ENCODE measurements at places on chromosomes 3 and 15.
A peak's percentile ranks its signal among the peaks of the same experiment; 100 is the strongest.

GRCh38 chr3:166783206-166783605 lies 596.9 kb downstream of the ZBBX start:
- peak; percentile 11 for DNase-seq

- DNase-seq: no peak
Measured at GRCh38 chr3:112415390-112415789, 82.4 kb downstream of the CD200 start.

DNA sequence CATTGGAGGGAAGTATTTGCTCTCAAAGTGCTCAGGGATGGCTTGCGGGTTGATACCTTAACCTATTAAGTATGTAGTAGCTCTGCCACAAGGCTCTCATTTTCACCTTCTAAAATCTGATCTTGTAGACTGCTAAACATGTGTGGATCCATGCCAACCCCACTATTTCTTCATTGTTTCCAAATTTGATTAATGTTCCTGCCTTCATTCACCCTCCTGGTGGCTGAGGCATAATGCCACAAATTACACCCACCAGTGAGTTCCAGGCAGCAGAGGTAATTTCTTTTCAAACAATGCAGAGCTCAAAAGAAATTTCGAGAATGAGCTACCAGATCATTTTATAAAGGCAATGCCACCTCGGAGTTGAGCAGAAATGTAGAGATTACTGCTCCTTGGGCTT lies 71.0 kb downstream of the EDEM1 start:
- no peak for DNase-seq

DNA sequence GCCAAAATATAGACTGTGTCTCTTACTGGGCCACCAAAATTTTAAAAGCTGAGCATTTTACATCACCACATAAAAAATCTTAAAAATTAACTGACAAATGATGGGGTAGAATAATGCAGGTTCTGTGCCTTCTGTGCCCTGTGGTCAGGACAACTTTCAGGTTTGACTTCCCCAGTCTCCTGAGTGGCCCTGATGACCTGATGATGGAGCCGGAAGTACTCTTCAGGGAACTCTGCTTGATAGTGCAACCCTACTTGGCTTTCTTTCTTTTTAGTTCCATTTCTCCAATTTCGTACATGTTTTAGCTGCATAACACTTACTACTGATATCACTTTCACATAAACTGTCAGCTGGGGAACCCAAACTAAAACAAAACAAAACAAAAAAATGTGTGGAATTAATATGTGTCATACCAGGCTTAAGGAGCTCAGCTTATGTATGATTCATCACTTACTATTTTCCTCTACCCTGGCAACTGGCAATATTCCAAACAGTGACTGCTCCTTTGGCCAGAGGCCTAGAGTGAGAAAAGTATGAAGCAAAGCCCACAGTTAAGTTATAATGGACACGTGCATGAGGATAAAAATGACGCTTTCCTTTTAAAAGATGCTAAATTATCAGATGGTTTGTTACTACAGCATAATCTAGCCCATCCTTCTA lies 194.3 kb downstream of the BCHE start:
- DNase-seq: peak; percentile 87

DNA sequence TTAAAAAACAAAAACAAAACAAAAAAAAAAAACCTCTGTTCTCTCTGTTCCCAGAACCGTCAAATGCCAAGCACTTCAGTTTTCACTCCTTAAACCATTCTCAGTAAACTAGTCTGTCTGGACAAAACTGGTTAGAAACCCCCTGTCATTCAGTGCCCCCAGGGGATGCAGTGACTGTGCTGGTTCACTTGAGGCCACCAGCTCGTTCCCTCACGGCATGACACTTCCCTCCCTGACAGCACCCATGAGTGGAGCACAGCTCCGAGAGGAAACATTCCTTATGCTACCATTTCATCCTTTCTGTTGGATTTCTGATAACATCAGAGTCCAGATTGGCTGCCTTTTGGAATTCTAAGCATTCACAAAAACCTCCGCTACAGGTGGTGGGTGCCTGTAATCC lies 244.0 kb upstream of the TPM1 start:
- no peak for DNase-seq

GRCh38 chr3:169633105-169633504 lies 30.4 kb downstream of the MECOM start:
- no peak for DNase-seq

DNA sequence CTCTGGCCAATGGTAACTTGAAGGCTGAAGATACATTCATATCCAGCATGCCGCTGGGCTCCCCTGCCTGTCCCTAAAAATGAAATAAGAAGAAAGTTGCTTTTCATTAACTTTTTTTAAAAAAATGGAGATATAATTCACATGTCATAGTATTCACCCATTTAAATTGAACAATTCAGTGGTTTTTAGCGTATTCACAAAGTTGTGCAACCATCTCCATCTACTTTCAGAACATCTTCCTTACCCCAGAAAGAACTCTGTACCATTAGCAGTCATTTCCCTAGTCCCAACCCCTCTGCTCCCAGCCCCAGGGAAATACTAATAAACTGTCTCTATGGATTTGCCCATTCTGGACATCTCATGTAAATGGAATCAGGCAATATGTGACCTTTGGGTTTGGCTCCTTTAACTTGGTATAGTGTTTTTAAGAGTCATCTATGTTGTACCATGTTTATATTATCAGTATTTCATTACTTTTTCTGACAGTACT lies 55.8 kb upstream of the GATM start:
- DNase-seq: no peak

- peak; percentile 64 for DNase-seq
Measured at GRCh38 chr3:188956839-188957489, 214.8 kb upstream of the TPRG1 start.

DNA sequence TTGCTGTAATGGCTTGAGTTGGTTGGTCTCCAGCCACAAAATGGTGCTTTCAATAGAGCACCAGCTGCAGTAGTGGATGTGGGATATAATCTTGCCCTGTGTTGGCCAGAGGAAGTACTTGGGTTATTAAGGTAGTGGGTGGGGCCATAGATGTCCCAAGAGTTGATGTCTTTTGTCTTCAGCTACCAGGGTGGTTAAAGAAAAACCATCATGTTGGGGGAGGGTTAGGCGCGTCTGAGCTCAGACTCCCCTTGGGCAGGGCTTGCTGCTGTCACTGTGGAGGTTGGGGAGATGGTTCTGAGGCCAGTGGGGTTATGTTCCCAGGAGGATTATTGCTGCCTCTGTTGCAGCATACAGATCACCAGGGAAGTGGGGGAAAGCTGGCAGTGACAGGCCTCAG lies 46.9 kb upstream of the GADL1 start:
- DNase-seq: no peak

DNA sequence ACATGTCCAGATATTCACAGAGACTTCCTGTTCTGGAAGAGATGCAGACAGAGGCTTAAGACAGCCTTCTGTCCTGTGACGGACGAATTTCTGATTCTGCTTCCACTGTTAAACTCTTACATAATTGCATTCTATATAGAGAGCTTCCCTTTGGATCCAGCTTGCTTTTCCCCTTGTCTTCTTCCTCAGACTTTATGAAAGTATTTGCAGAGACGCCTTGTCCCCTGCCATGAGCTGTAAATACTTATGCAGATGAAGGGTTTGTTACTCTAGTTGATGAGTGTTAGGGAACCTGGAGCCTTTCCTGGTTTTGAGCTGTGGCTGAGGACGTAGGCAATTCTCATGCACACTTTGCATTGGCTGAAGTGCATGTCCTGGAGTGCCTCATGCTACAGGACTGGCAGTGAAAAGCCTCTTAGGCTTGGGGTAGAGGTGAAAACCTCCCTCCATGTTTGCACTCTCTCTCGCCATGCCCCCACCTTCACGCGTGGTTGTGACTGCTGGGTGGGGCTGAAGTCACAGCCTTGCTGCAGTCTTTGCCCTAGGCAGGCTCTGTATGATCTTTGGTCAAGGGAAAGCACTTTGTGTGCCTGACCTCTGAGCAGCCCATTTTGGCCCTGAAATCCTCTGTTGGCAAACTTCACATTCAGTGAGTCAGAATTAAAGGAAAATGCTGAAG lies 286.6 kb downstream of the PTPRG start:
- DNase-seq: peak; percentile 80

DNA sequence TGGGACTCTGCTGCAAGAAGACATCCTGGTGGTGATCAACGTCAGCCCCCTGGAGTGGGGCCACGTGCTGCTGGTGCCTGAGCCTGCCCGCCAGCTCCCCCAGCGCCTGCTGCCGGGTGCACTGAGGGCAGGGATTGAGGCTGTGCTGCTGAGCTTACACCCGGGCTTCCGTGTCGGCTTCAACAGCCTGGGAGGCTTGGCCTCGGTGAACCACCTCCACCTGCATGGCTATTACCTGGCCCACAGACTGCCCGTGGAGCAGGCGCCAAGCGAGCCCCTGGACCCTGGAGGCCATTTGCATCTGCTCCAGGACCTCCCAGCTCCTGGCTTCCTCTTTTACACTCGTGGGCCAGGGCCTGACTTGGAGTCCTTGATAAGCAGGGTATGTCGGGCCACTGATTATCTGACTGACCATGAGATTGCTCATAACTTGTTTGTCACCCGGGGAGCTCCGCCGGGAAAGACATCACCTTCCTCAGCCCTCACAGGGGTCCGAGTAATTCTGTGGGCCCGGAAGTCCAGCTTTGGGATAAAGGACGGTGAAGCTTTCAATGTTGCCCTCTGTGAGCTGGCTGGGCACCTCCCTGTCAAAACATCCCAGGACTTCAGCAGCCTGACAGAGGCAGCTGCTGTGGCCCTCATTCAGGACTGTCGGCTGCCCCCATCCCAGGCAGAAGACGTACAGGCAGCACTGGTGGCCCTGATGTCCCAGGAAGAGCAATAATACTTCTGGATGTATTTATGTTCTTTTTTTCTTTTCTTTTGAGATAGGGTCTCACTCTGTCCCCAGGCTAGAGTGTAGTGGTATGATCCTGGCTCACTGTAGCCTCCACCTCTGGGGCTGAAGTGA lies 7.6 kb downstream of the GDPGP1 start:
- DNase-seq: no peak

- DNase-seq: no peak
Measured at GRCh38 chr15:65254758-65255157, 31.9 kb downstream of the PARP16 start.

DNA sequence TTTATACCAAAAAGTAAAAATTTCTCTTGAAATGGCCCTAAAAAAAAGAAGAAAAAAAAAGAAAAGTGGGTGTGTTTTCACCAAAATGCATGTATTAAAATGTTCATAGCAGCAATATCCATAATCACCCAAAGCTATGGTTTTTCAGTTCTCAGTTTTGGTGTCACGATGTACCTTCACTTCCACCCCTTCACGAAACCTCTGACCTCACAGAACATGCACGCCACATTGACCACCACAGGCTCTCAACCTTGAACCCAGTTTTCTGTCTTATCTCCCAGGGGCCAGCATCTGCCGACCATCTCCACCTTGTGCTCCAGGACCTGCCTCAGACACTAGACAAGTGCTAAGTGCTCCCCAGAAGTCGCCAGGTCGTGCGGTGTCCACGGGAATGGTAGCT lies 30.4 kb downstream of the COLQ start:
- no peak for DNase-seq

DNA sequence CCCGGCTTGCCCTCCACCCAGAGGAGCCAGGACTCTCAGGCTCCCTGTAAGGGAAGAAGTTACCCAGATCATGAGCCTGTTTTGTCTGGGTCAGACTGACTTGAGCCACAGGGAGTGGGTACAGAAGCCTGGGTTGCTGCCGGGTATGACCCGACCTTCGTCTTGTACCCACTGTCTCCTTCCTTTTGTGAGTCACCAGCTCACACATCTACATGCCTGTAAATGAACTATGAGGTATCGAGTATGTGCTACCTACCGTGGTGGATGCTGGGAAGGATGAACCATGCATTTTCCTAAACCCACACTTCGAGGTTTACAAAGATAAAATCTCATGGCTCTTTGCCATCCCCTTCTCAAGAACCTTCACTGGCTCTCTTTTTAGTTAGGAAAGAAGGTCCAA lies 56.9 kb downstream of the CACNA1D start:
- peak; percentile 23 for DNase-seq

GRCh38 chr3:99635348-99635747 lies 3.0 kb upstream of the COL8A1 start:
- DNase-seq: no peak

Measured in RPMI7951 (cell line).